ENCODE measurements at places on chromosomes 13 and 19.

DNA sequence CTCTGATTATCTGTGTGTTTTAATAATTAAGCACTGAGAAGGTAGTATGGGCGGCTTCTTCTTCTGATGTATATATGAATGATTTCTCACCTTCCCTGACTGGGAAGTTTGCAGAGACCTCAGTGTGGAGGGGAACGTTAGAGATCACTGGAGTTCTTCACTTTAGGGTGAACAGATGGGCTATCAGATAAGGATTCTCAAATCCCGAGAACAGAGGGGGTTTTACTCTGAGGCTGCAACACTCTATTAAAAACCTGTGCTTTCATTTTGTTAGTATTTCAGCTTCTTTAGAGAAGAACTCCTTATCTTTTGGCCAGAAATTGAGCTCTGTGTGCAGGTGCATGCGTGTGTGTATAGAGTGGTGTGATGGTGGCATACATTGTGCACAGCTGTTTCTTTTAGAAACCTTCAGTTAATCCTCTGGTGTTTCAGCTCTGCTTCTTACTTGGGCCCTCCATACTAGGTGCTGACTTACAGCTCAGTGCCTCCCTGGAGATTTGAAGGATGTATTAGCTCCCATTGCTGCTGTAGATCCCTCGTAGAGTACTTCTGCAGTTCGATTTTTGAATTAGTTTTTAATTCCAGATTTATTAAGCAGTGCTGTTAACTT is 45.3 kb upstream of the PCDH9 start:
- DNase-seq: no peak

GRCh38 chr19:13163609-13164342 is 13.6 kb downstream of the IER2 start:
- no peak for DNase-seq

- DNase-seq: no peak
Observed at GRCh38 chr19:11142528-11143171, 12.9 kb downstream of the SPC24 start.

- DNase-seq: no peak
Observed at GRCh38 chr19:49906879-49907564, 10.3 kb upstream of the IL4I1 start.

DNA sequence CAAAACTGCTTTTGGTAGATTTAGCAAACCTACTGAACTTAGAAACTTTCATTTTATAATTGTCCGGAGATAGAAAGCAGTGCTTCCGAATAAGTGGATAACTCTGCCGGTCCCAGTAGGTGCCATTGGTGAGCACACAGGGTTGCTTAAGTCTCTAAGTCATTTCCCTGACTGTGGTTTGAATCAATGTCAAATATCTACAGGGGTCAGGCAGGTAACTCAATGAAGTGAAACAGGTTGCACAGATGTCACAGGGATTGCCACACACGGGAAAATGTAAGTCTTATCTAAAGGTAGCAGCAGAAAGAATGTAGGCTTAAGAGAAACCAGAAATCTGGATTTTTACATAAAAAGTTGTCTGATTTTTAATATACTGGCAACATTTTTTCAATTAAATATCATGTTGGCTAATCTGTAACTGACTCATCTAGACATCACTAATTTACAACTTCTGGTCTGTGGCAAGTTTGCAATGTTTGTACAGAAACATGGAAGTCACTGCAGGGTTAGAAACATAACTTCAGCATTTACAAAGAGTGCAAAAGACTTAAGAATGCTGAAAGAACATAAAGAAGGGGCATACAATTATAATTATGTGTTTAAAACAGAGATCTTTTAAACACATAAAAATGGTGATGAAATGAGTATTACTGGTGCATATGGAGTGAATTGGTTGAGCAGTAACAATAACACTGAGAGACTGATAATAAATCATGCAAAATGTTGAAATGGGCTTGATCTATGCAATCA is 14.3 kb upstream of the LRRC63 start:
- DNase-seq: no peak

DNA sequence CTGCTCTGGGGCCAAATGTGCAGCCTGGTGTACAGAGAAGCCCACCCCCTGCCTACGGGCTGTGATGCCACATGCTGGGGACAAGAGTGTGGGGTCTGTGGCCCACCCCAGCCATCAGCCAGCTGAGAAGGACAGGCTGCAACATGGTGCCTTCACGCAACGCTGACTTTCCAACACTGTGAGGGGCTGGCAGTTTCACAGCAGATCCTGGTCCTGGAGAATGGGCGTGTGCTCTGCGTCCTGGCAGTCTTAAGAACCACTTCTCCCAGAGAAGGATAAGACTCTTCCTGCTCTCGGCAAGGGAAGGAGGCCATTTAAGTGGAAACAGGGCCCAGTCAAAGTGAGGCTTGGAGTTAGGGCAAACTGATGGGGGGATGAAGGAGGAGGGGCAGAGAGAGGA is 4.6 kb downstream of the LRRC4B start:
- no peak for DNase-seq

GRCh38 chr13:21080593-21080891 is 19.2 kb upstream of the LATS2 start:
- no peak for DNase-seq

GRCh38 chr13:108961542-108962125 is 332.2 kb downstream of the MYO16 start:
- DNase-seq: peak; percentile 90

DNA sequence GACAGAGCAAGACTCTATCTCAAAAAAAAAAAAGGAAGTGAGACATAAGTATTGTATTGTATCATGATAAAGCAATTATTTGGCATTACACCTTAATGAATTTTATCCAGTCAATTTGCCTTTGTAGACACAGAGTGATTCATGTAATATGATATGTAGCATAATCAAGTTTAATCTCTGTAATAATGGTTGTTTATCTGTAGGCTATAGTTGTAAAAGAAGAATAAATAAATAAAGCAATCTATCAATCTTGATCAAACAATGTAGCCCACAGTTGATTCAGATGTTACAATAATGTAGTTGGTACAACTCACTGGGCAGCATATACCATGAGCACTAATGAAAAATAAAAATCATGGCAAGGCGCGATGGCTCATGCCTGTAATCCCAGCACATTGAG is 28.5 kb upstream of the CEACAM20 start:
- DNase-seq: no peak

- no peak for DNase-seq
Observed at GRCh38 chr13:69050696-69051095, 1056.9 kb upstream of the ATXN8OS start.

GRCh38 chr19:18176367-18177310 is 3.0 kb downstream of the IFI30 start:
- DNase-seq: no peak

DNA sequence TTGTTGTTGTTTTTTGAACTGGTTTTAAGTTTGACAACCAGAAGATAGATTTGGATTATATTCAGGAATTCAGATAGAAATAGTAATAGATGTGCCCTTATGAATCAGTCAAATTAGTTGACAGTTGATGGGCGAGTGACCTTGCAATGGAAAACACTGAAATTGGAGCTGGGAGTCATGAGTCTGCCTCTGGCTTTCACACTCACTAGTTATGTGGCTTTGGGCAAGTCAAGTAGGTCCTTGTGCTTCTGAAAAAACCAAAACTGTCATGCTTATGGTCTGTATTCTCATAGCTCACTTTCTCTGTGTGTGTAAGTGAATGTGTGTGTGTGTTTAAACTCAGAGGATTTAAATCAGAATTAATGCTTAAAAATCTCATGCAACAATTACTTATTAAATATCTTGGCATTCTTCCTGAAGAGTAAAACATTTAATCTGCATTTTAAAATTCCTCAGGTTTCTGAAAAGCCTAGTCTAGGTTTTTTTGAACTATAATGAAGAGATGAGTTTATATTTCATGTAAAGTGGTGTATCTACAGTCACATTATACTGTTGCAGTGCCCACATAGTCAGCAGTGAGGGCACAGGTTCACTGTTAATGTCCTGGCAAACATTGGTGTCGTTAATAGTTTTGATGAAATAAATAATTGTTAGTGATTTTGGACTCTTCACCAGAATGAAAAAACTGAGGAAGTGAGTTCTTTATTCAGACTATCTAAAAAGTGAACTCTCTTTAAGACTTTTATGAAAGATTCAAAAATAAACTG is 32.5 kb downstream of the UCHL3 start:
- no peak for DNase-seq

- no peak for DNase-seq
Observed at GRCh38 chr13:107006661-107007060, 438.7 kb upstream of the ARGLU1 start.

GRCh38 chr19:33487901-33488800 is 33.4 kb downstream of the PEPD start:
- no peak for DNase-seq

DNA sequence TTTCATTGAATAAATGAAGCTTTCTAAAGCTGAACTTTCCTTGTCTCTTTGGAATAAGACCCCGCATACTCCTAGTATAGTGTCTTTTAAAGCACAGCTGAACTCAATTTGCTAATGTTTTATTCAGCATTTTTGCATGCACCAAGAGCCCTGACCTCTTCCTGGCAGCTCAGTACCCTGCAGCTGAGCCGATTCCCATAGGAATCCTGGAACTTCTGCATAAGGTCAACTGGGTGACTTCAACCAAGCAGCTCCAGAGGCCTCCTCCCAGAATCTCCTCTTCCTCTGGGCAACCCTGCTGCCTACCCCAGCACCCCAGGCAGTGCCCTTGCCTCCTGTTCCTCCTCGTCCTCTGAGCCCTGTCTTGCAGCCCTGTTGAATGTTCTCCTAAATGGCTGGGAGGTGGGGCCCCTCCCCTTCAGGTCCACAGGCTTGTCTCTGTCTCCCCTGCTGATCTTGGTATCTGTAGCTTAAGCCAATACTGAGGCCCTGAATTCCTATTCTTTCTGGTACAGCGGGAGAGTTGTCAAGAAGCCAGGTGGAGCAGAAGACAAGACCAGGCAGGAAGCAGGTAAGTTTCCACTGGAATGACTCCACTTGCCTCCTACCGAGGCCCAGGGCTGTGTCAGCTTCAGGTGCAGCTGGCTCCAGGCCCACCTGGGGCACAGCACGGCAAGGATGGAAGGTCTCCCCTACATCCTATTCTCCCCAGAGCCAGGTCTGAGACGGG is 23.6 kb upstream of the CCDC124 start:
- no peak for DNase-seq

DNA sequence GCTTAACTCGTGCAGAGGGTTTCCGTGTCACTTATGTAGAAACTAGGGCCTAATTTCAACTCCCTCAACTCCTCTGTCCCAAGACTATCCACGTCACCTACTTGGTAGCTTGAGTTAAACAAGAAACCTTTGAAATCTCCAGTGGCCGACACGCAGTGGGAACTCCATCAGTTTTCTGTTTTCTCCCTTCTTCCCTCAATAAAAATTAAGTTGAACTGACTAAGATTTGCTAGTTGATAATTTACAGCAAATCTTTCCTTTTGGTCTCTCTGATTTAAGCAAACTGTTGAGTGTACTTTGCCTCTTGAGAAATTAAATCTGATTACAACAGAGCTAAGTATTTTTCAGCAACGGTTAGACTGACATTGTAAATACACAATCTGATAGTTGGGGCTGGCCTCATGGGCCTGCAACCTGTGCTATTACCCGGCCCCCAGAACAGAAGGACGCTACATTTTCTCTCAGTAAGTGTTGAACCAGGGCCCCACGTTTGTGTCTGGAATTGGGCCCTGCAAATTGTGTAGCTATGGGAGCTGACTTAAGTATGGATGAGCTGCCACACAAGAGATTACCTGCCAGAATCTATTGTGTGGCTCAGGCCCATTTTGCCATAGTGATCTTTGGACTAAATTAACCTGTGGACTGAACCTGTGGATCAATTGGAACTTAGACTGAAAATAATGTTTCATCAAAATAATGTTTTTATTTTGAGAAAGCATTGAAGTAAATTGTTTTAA is 708 bp upstream of the ESD start:
- DNase-seq: no peak

DNA sequence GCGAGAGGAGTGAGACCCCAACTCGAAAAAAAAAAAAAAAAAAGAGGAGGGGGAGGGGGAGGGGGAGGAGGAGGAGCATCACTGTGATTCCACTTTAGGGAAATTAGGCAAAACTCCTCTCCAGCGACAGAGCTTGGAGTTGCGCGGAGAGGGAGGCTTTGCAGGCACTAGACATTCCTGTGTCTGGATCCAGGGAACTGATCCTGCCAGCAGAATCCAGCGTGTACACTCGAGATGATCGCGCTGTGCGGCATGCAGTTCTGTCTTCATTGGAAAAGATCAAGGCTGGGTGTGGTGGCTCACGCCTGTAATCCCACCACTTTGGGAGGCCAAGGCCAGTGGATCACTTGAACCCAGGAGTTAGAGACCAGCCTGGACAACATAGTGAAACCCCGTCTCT is 29.6 kb upstream of the KLF2 start:
- DNase-seq: no peak
